ENCODE measurements at places on chromosomes 3 and 15.

DNA sequence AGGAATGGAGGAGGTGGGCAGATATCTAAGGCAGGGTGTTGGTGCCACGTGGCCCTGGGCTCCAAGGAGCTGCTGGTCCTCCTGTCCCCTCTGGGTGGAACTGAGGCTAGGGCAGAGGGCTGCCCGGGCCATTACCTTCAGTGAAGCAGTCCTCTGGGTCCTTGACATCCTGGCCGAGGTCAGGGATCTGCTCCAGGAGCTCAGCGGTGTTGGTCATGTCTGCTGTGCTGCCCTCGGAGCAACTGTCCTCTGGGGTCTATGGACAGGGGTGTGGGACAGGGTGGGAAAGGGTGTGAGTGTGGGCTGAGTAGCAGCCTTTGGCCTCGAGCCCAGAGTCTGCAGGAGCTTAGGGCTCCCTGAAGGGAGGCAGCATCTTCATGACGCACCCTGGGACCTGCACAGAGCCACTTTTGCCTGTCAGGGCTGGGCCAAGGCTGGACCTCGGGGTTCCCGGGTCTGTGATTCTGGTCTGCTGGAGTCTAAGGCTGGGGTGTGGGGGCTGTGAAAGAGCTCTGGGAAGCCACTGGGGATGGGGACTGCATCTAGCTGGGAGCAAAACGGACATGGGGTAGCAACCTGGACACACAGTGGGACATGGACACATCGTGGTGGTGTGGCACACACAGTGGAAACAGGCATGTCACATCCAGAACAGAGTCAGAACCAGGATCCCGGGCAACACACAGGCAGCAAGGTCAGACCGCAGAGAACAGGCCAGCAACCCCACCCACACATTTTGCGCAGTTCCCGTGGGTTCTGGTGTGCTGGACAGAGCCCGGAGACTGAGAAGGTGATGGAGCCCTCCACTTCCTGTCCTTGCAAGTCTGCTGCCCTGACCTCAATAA, 72.7 kb downstream of the SCN5A start:
- no peaks in the 10 kb centered on the region for H3K36me3 ChIP-seq
- no peaks in the 10 kb centered on the region for H3K27me3 ChIP-seq
- H3K27ac ChIP-seq: no peak overlapping the region
- peak; percentile 42 for DNase-seq

GRCh38 chr15:60352525-60352924, 45.3 kb downstream of the ANXA2 start:
- no peaks in the 10 kb centered on the region for H3K4me1 ChIP-seq
- H3K27me3 ChIP-seq: no peaks in the 10 kb centered on the region
- no peak overlapping the region for H3K27ac ChIP-seq
- no peak overlapping the region for H3K4me3 ChIP-seq
- no peak for DNase-seq
- peaks cover 90% of the 10 kb centered on the region for H3K36me3 ChIP-seq

DNA sequence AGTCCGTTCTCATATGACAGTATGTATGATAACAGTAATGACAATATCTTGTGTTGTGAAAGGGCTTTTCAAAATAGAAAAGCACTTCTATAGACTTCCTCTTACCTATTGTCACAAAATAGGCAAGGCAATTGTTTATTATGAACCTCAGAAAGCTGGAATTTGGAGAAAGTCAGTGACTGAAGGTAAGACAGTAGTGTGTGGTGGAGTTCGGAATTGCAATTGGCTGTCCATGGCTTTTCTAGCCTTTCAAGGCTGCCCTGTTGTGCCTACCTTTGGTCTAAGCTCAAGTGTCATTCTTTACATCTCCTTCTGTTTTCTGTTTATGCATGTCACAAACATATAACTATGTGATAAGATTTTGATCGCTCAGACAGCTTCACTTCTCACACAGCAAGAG, 219.3 kb upstream of the NR2E3 start:
- H3K4me3 ChIP-seq: no peak overlapping the region
- H3K36me3 ChIP-seq: no peaks in the 10 kb centered on the region
- DNase-seq: no peak

DNA sequence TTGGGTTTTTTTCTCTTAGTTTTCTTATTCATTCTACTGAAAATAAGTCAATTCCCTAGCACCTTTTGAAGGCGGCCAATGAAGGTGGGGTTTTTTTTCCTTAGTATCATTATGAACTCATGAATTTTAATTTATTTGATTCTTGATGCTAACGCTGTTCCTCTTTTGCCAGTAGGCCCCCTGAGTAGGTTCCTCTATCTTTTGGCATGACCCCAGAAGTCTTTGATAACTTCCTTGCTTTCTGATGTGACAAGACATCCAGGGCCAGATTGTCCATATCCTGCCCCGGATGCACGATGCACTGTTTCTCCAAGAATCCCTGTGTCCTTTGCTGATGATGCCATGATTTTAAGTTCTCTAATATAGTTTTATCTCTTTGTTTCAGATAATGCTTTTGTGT, 20.6 kb downstream of the LRRK1 start:
- H3K27ac ChIP-seq: no peak overlapping the region
- H3K36me3 ChIP-seq: no peaks in the 10 kb centered on the region
- H3K27me3 ChIP-seq: no peaks in the 10 kb centered on the region
- no peaks in the 10 kb centered on the region for H3K4me1 ChIP-seq
- no peak for DNase-seq
- H3K4me3 ChIP-seq: no peak overlapping the region

DNA sequence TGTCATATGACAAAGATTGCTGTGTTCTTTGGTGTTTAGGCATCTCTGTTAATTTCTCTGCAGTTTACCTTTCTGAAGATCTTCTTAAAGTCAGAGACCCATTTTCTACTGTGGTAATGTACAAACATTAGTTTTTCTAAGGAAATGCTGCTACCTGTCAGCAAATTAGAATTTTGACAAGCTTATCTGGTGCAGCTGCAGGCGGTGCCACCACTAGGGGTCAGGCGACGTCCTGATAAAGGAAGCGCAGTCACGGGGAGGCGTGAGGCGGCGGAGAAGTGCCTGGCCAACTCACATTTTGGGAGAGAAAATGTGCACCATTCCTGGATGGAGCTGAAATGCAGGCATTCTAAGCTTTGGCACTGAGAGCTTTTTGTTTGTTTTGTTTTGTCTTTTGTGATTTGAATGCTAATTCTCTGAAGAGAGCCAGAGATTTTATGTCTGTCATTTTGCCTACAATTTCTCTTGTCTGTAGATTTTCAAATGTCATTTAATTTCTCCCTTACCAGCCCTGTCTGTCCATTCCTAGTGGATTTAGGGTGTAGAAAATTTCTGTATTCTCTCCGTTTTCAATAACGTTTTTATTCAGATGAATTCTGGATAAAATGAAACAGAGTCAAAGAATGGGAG, 24.9 kb upstream of the SIAH2 start:
- no peak overlapping the region for H3K27ac ChIP-seq
- no peaks in the 10 kb centered on the region for H3K27me3 ChIP-seq
- no peaks in the 10 kb centered on the region for H3K36me3 ChIP-seq
- H3K4me3 ChIP-seq: no peak overlapping the region
- DNase-seq: no peak

DNA sequence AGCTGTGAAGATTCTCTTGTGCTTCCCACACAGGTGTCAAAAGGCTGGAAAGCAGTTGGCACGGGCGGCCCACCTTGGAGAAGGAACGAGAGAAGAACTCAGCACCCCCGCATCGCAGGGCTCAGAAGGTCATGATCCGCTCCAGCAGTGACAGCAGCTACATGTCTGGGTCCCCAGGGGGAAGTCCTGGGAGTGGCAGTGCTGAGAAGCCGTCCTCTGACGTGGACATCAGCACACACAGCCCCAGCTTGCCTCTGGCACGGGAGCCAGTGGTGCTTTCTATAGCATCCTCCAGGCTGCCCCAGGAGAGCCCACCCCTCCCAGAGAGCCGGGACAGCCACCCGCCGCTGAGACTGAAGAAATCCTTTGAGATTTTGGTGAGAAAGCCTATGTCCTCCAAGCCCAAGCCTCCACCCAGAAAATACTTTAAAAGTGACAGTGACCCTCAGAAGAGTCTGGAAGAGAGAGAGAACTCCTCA, 31.4 kb downstream of the STARD5 start:
- no peak overlapping the region for H3K27ac ChIP-seq
- no peaks in the 10 kb centered on the region for H3K27me3 ChIP-seq
- no peak for DNase-seq
- no peak overlapping the region for H3K4me3 ChIP-seq
- H3K36me3 ChIP-seq: no peaks in the 10 kb centered on the region
- peaks cover 3% of the 10 kb centered on the region for H3K4me1 ChIP-seq

GRCh38 chr3:165716592-165716991, 120.6 kb downstream of the BCHE start:
- no peaks in the 10 kb centered on the region for H3K36me3 ChIP-seq
- no peak overlapping the region for H3K4me3 ChIP-seq
- no peak for DNase-seq
- no peaks in the 10 kb centered on the region for H3K4me1 ChIP-seq

- DNase-seq: no peak
- no peak overlapping the region for H3K4me3 ChIP-seq
- H3K4me1 ChIP-seq: no peaks in the 10 kb centered on the region
- no peaks in the 10 kb centered on the region for H3K27me3 ChIP-seq
- H3K36me3 ChIP-seq: no peaks in the 10 kb centered on the region
Measured at GRCh38 chr3:134833453-134834163, 38.5 kb downstream of the EPHB1 start.

- H3K27ac ChIP-seq: no peak overlapping the region
- no peaks in the 10 kb centered on the region for H3K4me1 ChIP-seq
- no peak for DNase-seq
- no peak overlapping the region for H3K4me3 ChIP-seq
- H3K36me3 ChIP-seq: no peaks in the 10 kb centered on the region
Measured at GRCh38 chr3:149291178-149291577, 42.3 kb downstream of the TM4SF18 start.

DNA sequence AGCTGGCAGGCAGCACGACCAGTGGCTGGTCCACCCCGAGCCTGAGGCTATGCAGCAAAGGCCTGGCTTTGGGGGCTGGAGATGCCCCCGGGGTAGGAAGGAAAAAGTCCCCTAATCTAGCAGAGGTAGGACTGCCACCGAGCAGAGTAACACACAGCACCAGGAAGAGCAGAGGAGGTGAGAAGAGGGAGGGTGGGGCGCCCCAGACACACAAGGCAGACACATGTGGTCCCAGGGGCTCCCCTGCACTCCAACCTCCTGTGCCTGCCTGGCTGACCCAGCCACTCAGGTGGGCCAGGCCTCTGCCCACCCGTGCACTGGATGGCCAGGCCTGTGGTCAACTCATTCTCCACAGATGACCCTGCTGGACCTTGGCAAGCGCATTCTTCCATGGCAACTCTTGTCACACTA, 112.4 kb downstream of the ADCY5 start:
- no peak for DNase-seq
- H3K36me3 ChIP-seq: no peaks in the 10 kb centered on the region
- H3K27me3 ChIP-seq: no peaks in the 10 kb centered on the region

DNA sequence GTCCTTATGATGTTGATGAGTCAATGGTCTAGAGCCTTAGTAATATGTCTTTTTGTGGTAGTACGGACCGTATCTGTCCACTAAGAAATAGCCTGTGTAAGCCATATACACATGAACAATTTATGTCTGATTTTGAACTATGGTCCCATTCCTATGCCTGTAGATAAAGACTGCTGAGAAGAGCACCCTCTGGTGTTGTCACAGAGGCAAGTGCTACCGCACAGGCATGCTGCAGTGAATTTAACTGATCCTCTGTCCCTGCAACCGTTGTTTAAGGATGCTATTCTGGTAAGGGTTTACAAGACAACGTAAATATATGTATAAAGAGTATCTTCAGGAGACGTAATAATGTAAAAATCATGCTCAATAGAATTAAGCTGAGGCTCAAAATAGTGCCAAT, 170.7 kb downstream of the UBE3A start:
- H3K27ac ChIP-seq: no peak overlapping the region
- H3K27me3 ChIP-seq: no peaks in the 10 kb centered on the region
- no peak overlapping the region for H3K4me3 ChIP-seq
- H3K36me3 ChIP-seq: no peaks in the 10 kb centered on the region
- H3K4me1 ChIP-seq: no peaks in the 10 kb centered on the region
- no peak for DNase-seq

DNA sequence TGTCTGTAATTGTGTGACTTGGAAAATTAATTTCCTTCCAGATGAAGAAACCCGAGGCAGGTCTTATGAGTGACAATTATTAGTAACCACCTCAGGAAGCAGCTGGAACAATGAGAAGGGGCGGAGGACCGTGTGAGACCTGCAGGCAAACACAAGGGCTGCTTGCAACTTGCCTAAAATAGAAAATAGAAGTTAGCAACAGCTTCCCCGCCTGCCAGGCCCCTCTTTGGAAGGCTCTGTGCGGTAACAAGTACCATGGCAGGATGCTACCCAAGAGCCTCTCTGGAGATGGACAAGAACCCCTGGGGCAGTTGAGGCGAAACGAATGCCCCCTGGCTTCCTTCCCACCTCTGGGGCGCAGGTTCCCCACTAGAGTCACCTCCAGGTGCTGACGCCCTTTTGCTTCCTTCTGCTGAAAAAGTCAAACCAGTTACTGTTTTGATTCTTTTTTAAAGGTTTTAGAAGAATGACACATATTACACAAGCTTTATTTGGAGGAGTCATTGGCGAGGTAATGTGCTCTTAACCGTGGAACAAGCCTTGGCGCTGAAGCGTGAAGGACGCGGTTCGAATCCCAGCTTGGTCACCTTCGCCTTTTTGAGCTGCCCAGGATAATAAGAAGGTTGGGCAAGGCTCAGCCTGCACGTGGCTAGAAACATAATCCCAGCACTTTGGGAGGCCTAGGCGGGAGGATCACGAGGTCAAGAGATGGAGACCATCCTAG, 47.0 kb upstream of the SYNM start:
- H3K27me3 ChIP-seq: no peaks in the 10 kb centered on the region
- peak overlapping the region; percentile 87 for H3K27ac ChIP-seq
- no peaks in the 10 kb centered on the region for H3K36me3 ChIP-seq
- H3K4me1 ChIP-seq: peaks cover 6% of the 10 kb centered on the region

- H3K36me3 ChIP-seq: no peaks in the 10 kb centered on the region
- H3K27ac ChIP-seq: no peak overlapping the region
- H3K27me3 ChIP-seq: no peaks in the 10 kb centered on the region
- no peak overlapping the region for H3K4me3 ChIP-seq
Measured at GRCh38 chr3:186457236-186457635, 86.9 kb downstream of the CRYGS start.

DNA sequence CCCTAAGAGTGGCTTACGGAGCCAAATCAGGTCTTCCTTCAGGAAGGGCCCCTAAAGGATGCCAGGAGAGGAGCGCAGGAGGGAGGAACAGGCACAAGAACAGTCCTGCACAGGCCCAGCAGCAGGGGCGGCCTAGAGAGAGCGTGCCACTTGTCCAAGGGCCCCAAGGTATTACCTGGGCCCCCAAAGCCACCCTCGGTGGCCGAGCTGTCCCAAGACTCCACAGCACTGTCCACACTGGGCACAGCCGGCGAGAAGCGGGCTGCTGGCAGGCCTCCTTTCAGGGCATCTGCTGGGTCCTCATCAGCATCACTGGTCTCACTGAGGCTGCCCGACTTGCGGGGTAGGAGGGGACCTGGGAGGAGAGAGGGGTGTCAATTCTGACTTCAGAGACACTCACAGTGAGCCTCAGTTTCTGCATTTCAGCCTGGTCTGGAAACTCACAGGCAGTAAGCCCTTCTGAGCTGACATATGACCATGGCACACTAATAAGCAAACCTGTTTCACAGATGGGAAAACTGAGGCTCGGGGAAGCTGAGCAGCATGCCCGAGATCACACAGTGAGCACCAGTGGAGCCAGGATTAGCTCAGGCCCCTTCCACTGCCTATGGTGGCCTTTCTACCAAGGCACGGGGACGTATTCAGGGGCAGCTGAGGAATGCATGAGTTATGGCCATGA, 33.4 kb downstream of the GRIP2 start:
- H3K4me1 ChIP-seq: no peaks in the 10 kb centered on the region
- no peak overlapping the region for H3K4me3 ChIP-seq
- no peak overlapping the region for H3K27ac ChIP-seq
- H3K27me3 ChIP-seq: no peaks in the 10 kb centered on the region
